Esophagus squamous epithelium (tissue), 5 donors: ENCODE measurements at places on chromosomes 7 and 10.

GRCh38 chr10:69884686-69885085, 83.0 kb downstream of the COL13A1 start:
- DNase-seq, result no peak

- no peak for DNase-seq
Observed at GRCh38 chr10:21919117-21919516, 84.4 kb downstream of the DNAJC1 start.

- DNase-seq, result no peak
Observed at GRCh38 chr10:5560817-5561703, 36.3 kb downstream of the CALML3 start.

GRCh38 chr10:79402951-79403350, 42.5 kb downstream of the ZCCHC24 start:
- no peak for DNase-seq
